ENCODE measurements at places on chromosomes 2 and 18. TPM values are rescaled to one million over a fixed set of nuclear protein-coding genes. Genes with fewer than 3 reads are reported as not detected.

GRCh38 chr2:186129767-186130581 is 356.1 kb upstream of the ZC3H15 start:
- H3K4me3 ChIP-seq: no peak overlapping the region
- no peaks in the 10 kb centered on the region for H3K36me3 ChIP-seq
- no peak overlapping the region for H3K27ac ChIP-seq
- no peaks in the 10 kb centered on the region for H3K4me1 ChIP-seq
- no peaks in the 10 kb centered on the region for H3K27me3 ChIP-seq
- DNase-seq: no peak

DNA sequence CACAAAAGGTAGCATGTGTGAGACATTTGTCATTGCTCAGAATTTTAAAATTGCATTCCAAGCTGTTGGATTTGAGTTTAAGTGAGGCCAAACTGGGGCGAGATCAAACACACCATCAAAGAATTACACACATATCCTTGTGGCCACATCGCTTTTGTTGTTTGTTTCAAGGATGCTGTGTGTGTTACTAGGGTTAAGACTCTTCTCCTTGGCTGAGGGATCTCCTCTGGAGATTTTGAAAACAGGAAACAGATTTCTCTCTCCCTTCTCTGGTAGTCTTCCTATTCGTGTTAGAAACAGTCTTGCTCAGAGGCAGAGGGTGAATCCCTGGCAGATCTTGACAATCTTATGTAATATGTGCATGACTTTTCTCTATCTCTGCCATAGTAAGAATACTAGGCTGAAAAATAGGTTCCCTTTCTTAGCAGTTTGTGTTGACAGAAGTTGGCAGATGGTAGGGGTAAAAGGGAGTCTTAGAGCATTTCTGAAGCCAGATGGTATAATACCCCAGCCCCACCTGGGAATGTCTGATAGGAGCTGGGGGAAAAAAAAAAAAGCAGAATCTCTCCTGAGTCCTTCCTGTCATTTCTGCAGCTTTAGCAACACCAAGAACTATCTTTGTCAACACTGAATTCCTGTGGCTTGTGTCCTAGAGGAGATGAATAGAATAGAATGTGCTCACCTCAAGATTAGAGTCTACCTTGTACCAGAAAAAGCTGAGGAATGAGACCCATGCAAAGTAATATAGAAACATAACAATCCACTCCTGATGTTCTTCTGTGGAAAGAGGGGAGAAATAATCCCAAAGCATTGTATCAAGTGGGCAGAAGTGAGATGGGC is 101.8 kb downstream of the XRCC5 start:
- no peak overlapping the region for H3K4me3 ChIP-seq
- H3K36me3 ChIP-seq: peaks cover 43% of the 10 kb centered on the region
- no peak for DNase-seq
- no peaks in the 10 kb centered on the region for H3K27me3 ChIP-seq
- H3K27ac ChIP-seq: no peak overlapping the region

DNA sequence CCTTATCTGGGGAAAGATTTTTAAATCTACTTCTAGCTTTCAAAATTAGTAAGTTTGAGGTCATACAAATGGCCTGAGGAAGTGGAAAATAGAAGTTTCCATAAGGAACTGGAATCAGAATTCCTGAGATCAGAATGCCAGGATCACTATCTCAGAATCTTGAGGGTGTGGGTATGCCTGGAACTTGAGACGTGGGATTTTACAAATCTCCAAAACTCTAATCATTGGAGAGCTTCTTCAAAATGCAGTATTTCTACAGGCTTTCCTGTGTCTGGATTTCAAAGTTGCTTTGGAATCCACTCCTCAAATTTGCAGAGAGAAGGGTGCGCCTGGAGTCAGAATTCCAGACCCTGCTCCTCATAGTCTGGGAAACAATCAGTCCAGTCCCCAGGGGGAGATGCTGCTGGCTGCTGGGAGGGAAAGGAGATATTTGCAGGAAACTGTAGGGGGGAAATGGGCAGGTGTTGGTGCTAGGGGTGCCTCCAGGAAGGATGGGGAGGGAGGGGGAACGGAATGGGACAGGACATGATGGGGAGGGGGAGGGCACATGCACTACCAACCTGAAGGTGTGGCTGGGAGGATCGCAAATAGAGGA is 31.0 kb upstream of the CATIP start:
- no peak overlapping the region for H3K4me3 ChIP-seq
- no peak overlapping the region for H3K27ac ChIP-seq
- H3K27me3 ChIP-seq: no peaks in the 10 kb centered on the region
- DNase-seq: no peak
- H3K36me3 ChIP-seq: no peaks in the 10 kb centered on the region
- H3K4me1 ChIP-seq: peaks cover 19% of the 10 kb centered on the region

GRCh38 chr2:54204476-54204875 is 51.6 kb downstream of the TSPYL6 start:
- no peak overlapping the region for H3K27ac ChIP-seq
- no peak for DNase-seq
- H3K4me3 ChIP-seq: no peak overlapping the region
- H3K27me3 ChIP-seq: no peaks in the 10 kb centered on the region

GRCh38 chr2:176409671-176410070 is 140.4 kb downstream of the MTX2 start:
- no peak overlapping the region for H3K4me3 ChIP-seq
- DNase-seq: no peak
- H3K4me1 ChIP-seq: no peaks in the 10 kb centered on the region
- peaks cover 14% of the 10 kb centered on the region for H3K27me3 ChIP-seq
- H3K27ac ChIP-seq: no peak overlapping the region
- H3K36me3 ChIP-seq: no peaks in the 10 kb centered on the region

Gene EIF2AK3
- total RNA-seq: 36.9 TPM
